ENCODE measurements at places on chromosomes 2 and 18. TPM values are rescaled to one million over a fixed set of nuclear protein-coding genes. Genes with fewer than 3 reads are reported as not detected.

- no peak for DNase-seq
Observed at GRCh38 chr2:163711258-163711657, 24.6 kb downstream of the FIGN start.

DNA sequence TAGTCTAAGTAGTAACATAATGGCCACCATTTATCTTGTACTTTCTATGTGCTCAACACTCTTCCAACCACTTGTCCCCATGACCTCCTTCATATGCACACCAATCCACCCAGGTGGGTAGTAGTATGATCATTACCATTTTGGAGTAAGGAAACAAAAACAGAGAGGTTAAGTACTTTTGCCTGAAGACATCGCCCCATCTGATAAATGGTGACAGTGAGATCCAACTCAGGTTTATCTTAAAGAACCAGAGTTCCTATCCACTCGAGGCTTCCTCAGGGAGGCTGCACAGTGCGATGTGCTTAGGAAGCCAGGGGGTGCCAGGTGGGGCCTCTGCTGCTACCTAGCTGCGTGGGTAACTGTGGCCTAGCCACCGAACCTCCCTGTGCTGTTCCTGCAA lies 14.1 kb downstream of the NFE2L2 start:
- no peak for DNase-seq

DNA sequence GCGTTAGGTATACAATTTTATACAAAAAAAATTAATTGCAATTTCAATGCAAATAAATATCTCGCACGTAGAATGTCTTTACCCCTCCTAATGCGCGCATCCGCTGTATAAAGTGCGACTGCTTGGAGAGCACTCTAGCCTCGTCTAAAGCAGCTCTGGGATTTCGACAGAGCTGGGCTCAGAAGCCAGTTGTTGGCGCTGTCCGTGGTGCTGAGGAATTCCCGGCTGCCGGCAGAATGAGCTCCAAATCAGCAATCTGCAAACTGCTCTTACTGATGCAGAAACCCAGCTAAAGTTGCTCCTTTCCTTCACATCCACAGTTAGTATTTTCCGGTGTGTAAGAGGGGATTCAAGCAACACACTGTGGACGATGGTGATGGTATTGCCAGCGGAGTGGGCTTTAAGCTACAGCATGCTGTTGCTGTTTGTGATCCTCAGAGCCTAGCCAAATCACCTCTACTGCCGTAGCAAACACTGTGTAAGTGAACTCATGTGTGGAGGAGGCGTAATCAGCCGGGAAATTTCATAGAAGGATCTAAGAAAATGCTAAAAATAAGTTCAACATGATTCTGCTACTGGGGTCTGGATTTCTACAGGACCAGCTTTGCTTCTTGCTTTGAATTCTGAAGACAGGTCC lies at the start of gene VWC2L:
VWC2L (plus strand) TSS at position 137 of the 637 bp plus-strand sequence. CDS start 3,140 bp downstream, outside the sequence.
- DNase-seq, result peak; percentile 48

GRCh38 chr2:135494503-135494902 lies 36.5 kb downstream of the ZRANB3 start:
- DNase-seq, result no peak

Gene ICA1L
- total RNA-seq, result 7.3 TPM

Gene MBD5
- total RNA-seq, result 14.5 TPM

Gene TRAF3IP1
- 9.4 TPM for total RNA-seq

DNA sequence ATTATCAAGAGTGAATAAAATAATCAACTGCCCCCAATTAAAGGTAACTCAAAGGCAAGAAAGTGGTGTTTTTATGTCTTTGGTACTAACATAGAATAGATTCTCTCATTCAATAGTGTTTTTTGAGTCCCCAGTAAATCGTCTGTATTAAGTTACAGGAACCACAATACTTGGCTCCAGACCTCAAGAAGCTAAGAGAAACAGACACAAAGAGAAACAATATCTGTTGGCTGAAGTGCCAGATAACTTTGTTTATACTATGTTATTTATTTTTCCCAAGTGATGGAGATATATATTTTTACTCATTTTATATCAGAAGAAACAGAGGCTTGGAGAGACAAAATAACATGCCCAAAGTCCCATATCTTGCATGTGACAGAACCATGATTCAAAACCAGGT lies 201.7 kb upstream of the HNRNPA3 start:
- DNase-seq, result no peak

GRCh38 chr2:14700753-14701152 lies 68.2 kb downstream of the LRATD1 start:
- no peak for DNase-seq

Gene POTEC
- total RNA-seq, result not detected

GRCh38 chr18:78293540-78293939 lies 686.1 kb upstream of the SALL3 start:
- no peak for DNase-seq
